ENCODE measurements at places on chromosomes 16 and 17.

GRCh38 chr17:16941072-16942036 is 30.6 kb downstream of the TNFRSF13B start:
- no peak for DNase-seq
- H3K36me3 ChIP-seq = no peaks in the 10 kb centered on the region
- H3K4me3 ChIP-seq = no peak overlapping the region
- H3K27ac ChIP-seq = no peak overlapping the region

GRCh38 chr16:24728891-24729242 is 584 bp upstream of the TNRC6A start:
- no peaks in the 10 kb centered on the region for H3K27me3 ChIP-seq
- peak overlapping the region; percentile 98 for H3K27ac ChIP-seq
- peaks cover 17% of the 10 kb centered on the region for H3K4me1 ChIP-seq
- no peak for DNase-seq
- H3K4me3 ChIP-seq = peak overlapping the region; percentile 69
- H3K36me3 ChIP-seq = no peaks in the 10 kb centered on the region

- peak within 1 kb of the TSS; percentile 77 for H3K27ac ChIP-seq
- H3K27me3 ChIP-seq = no peaks in the 10 kb centered on the region
- DNase-seq = peak; percentile 24
- peaks cover 35% of the 10 kb centered on the region for H3K4me1 ChIP-seq
- H3K36me3 ChIP-seq = peaks cover 19% of the 10 kb centered on the region
Observed at GRCh38 chr16:67936124-67936879, at the start of gene PSMB10. Gene PSMB10 (minus strand): TSS chr16:67936850. CDS start chr16:67936749, 101 bp downstream.

DNA sequence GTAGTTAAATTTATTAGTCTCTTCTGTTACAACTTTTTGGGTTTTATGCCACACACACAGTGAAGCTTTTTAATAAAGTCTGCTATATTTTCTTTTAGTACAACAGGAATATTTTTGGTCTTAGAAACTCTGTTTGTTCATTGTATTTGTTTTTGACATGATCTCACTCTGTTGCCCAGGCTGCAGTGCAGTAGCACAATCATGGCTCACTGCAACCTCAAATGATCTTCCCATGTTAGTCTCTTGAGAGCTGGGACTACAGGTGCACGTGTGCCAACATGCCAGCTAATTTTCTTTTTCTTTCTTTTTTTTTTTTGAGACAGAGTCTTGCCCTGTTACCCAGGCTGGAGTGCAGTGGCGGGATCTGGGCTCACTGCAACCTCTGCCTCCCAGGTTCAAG is 27.1 kb downstream of the PPM1D start:
- no peaks in the 10 kb centered on the region for H3K27me3 ChIP-seq
- no peak overlapping the region for H3K27ac ChIP-seq
- no peak for DNase-seq
- H3K4me3 ChIP-seq = no peak overlapping the region

GRCh38 chr17:5665164-5665563 is 80.9 kb upstream of the NLRP1 start:
- no peak overlapping the region for H3K4me3 ChIP-seq
- no peaks in the 10 kb centered on the region for H3K36me3 ChIP-seq
- DNase-seq = no peak
- H3K27ac ChIP-seq = no peak overlapping the region
- no peaks in the 10 kb centered on the region for H3K27me3 ChIP-seq

- no peaks in the 10 kb centered on the region for H3K36me3 ChIP-seq
- H3K27ac ChIP-seq = no peak overlapping the region
- H3K27me3 ChIP-seq = no peaks in the 10 kb centered on the region
- H3K4me3 ChIP-seq = no peak overlapping the region
Observed at GRCh38 chr16:68762996-68763756, 26.1 kb downstream of the CDH1 start.

DNA sequence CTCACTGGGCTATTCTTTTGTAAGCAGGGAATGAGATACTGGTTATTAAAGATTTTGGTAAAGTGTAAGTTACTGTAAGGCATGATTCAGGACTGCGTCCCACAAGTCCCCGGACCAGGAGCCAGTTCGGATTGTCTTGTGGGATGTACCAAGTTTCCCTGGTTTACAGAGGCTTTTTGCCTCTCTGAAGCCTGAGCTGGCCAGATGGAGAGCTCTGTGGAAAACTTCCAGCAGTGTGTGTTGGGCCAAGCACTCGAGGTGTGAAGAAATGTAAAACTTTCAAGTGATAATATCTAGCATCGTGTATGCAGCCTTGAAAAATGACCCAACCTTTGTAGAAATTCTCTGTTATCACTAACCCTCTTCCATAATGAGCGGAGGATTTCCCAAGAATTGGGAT is 2.4 kb downstream of the EPN2 start:
- no peaks in the 10 kb centered on the region for H3K27me3 ChIP-seq
- DNase-seq = no peak
- H3K36me3 ChIP-seq = no peaks in the 10 kb centered on the region
- H3K27ac ChIP-seq = no peak overlapping the region

DNA sequence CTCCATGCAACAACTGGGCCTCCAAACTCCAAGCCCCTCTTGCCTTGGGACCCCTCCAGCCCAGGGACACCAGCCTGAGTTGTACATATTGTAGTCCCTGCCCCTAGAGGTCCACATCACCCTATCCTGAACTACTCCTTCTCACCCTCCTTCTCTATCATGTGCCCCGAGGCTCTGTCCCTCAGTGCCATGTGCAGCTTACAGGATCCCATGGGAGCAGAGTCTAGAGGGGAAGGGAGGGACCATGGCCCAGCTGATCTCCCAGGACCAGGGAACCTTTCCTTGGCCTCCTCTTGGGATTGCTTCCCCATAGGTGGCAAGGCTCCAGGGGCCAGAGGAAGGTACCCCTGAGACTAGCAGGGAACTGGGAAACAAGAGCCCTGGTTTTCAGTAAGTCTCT is 35.3 kb downstream of the TMEM132E start:
- H3K4me1 ChIP-seq = no peaks in the 10 kb centered on the region
- H3K4me3 ChIP-seq = no peak overlapping the region
- peaks cover 4% of the 10 kb centered on the region for H3K27me3 ChIP-seq
- no peak overlapping the region for H3K27ac ChIP-seq
- no peak for DNase-seq
- H3K36me3 ChIP-seq = no peaks in the 10 kb centered on the region

DNA sequence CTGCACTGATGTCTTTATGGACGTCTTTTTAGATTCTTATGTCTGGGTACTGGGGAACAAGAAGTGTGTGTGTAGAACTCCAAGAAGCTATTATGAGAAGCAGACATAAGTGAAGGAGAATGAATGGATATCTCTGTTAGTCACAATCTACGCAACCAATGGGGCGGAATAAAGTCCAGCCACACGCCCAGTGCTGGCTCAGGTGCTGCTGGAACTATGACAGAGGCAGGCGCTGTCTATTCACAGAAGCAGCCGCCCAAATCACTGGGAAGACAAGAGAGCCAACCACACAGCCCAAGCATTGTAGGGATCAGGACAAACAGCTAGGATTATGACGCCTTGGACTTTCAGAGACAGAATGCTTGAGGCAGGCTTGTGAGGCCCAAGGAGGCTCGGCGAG is 43.9 kb upstream of the ICAM2 start:
- H3K36me3 ChIP-seq = peaks cover 12% of the 10 kb centered on the region
- H3K27ac ChIP-seq = no peak overlapping the region
- peaks cover 23% of the 10 kb centered on the region for H3K4me1 ChIP-seq
- DNase-seq = no peak
- no peaks in the 10 kb centered on the region for H3K27me3 ChIP-seq

- no peaks in the 10 kb centered on the region for H3K36me3 ChIP-seq
- no peak overlapping the region for H3K27ac ChIP-seq
- H3K4me1 ChIP-seq = no peaks in the 10 kb centered on the region
- H3K4me3 ChIP-seq = no peak overlapping the region
- no peak for DNase-seq
Observed at GRCh38 chr16:86368261-86368660, 142.1 kb upstream of the FOXF1 start.

DNA sequence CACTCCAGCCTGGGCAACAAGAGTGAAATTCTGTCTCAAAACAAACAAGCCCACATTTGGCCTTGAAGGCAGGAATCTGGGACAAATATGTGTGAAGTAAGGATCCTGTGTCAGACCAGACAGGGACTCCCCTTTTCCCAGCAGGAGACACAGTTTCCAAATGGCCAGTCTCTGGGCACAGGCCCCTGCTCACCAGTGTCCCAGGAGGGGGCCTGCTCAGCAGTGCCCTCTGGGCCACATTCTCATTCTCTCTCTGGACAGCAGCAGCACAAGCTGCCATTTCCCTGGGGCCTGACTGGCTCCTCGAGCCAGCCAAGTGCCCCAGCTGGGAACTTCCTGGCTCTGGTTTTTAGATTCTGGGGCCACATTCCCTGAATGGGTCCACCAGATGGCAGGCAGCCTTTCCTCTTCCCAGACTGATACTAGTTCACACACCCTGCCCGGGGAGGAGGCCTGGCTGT is 11.7 kb upstream of the MNT start:
- H3K27ac ChIP-seq = no peak overlapping the region
- H3K36me3 ChIP-seq = peaks cover 27% of the 10 kb centered on the region
- no peaks in the 10 kb centered on the region for H3K27me3 ChIP-seq
- H3K4me1 ChIP-seq = no peaks in the 10 kb centered on the region
- H3K4me3 ChIP-seq = no peak overlapping the region
- no peak for DNase-seq

GRCh38 chr17:49414271-49414621 is 436 bp downstream of the PHB1 start:
- peak overlapping the region; percentile 77 for H3K4me3 ChIP-seq
- no peak for DNase-seq
- H3K27ac ChIP-seq = peak overlapping the region; percentile 77
- H3K36me3 ChIP-seq = peaks cover 41% of the 10 kb centered on the region
- peaks cover 8% of the 10 kb centered on the region for H3K4me1 ChIP-seq
- no peaks in the 10 kb centered on the region for H3K27me3 ChIP-seq

GRCh38 chr16:22787466-22788192 is 26.3 kb upstream of the HS3ST2 start:
- no peak for DNase-seq
- no peaks in the 10 kb centered on the region for H3K36me3 ChIP-seq
- no peaks in the 10 kb centered on the region for H3K4me1 ChIP-seq
- no peak overlapping the region for H3K27ac ChIP-seq
- no peaks in the 10 kb centered on the region for H3K27me3 ChIP-seq

DNA sequence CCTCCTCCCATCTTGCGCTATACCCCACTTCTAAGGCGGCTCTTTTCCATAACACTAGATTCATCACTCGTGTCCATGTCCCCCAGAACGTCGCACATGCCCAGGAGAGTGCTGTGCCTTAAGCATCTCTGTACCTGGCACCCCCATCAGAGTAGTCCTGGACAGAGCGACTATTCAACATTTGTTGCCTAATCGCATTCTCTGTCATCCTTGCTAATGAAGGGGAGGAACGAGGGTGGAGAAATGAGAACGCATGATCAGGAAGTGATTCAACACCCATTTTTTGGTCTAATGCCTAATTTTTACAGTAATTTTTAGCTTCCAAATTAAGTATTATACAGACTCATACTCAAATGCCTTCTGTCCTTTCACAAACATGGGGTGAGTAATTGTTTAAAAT is 53.2 kb downstream of the SLC39A11 start:
- H3K27me3 ChIP-seq = no peaks in the 10 kb centered on the region
- H3K4me1 ChIP-seq = no peaks in the 10 kb centered on the region
- no peak for DNase-seq
- no peak overlapping the region for H3K4me3 ChIP-seq

DNA sequence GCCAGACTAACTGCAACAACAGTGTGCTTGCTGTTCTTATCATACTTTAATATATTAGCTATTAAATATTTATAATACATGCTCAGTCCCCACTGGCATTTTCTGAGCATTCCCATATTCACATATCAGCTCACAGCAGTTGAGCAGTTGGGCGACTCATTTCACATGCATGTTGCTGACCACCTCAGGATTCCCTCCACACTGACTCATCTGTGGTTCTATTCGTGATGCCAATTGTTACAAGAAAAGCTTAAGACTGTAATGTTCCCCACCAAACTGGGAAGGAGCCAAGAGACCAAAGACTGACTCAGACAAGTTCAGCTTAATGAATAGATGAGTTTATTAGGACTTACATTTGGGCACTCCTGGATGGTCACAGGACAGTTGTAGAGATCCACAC is 100.3 kb upstream of the KIF2B start:
- H3K27me3 ChIP-seq = no peaks in the 10 kb centered on the region
- H3K36me3 ChIP-seq = no peaks in the 10 kb centered on the region

GRCh38 chr16:26598061-26598460 is 468.7 kb upstream of the C16orf82 start:
- H3K27ac ChIP-seq = no peak overlapping the region
- H3K27me3 ChIP-seq = no peaks in the 10 kb centered on the region
- no peak for DNase-seq
- H3K36me3 ChIP-seq = no peaks in the 10 kb centered on the region
- no peak overlapping the region for H3K4me3 ChIP-seq

- H3K27ac ChIP-seq = peak overlapping the region; percentile 77
- H3K4me1 ChIP-seq = peaks cover 9% of the 10 kb centered on the region
- no peaks in the 10 kb centered on the region for H3K27me3 ChIP-seq
- H3K36me3 ChIP-seq = peaks cover 15% of the 10 kb centered on the region
- DNase-seq = no peak
Observed at GRCh38 chr17:58219789-58220183, 731 bp upstream of the MKS1 start.

- no peaks in the 10 kb centered on the region for H3K36me3 ChIP-seq
- H3K27me3 ChIP-seq = no peaks in the 10 kb centered on the region
- no peaks in the 10 kb centered on the region for H3K4me1 ChIP-seq
- no peak for DNase-seq
Observed at GRCh38 chr16:87141402-87141801, 175.8 kb downstream of the C16orf95 start.

DNA sequence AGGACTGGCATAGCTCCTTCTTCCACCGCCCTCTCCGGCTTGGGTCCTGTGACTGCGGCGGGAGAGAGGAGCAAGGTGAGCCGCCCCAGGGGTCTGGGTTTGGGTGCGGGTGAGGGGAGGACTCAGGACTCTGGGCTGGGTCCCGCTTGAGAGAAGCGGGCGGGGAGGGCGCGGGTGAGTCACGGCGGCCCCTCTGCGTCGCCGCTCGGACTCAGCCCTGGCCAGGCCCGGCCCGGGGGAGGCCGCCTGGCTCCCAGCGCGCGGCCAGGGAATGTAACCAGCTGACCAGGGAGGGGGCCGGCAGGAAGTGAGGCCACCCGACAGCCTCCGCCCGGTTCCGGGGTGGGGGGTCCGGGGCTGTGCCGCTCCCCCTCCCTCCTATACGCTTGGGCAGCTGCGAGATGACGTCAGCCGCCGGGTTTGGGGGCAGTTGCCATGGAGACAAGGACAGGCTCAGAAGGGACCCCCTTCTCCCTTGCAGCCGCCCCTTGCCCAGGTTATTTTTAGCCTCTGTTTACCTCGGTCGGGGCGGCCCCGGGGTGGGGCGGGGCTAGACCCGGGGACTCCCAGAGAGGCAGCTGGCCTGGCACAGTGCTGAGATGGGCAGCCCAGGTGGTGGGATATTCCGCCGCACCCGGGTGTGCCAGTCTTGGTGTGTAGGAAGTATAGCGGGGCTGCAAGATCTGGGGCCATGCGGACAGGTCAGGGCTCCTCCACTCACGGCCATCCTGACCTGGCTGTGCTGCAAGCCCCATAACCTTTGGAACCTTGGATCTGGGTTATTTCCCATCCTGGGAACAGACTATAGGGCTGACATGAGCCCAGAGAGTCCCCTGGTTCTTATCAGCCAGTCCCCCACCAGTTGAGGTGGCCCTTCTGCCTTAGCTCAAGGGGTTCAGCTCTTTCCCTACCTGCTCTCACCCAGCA is 1.6 kb downstream of the RIPOR1 start:
- DNase-seq = no peak
- no peak overlapping the region for H3K27ac ChIP-seq
- peaks cover 22% of the 10 kb centered on the region for H3K4me1 ChIP-seq

- DNase-seq = no peak
- H3K4me1 ChIP-seq = no peaks in the 10 kb centered on the region
- no peak overlapping the region for H3K27ac ChIP-seq
- H3K4me3 ChIP-seq = no peak overlapping the region
Observed at GRCh38 chr16:80743273-80743672, 61.1 kb downstream of the CDYL2 start.

- peaks cover 18% of the 10 kb centered on the region for H3K4me1 ChIP-seq
- no peaks in the 10 kb centered on the region for H3K27me3 ChIP-seq
- H3K4me3 ChIP-seq = no peak overlapping the region
- peaks cover 8% of the 10 kb centered on the region for H3K36me3 ChIP-seq
- H3K27ac ChIP-seq = peak overlapping the region; percentile 39
Observed at GRCh38 chr17:50153650-50154575, 3.4 kb upstream of the PPP1R9B start.
